ENCODE measurements at places on chromosomes 3 and 15.

- no peak for DNase-seq
Measured at GRCh38 chr3:15153103-15153502, 52.9 kb upstream of the CAPN7 start.

- DNase-seq = no peak
Measured at GRCh38 chr15:47588958-47589357, 128.3 kb upstream of the SEMA6D start.

GRCh38 chr3:55296791-55297190 lies 190.3 kb downstream of the WNT5A start:
- no peak for DNase-seq

DNA sequence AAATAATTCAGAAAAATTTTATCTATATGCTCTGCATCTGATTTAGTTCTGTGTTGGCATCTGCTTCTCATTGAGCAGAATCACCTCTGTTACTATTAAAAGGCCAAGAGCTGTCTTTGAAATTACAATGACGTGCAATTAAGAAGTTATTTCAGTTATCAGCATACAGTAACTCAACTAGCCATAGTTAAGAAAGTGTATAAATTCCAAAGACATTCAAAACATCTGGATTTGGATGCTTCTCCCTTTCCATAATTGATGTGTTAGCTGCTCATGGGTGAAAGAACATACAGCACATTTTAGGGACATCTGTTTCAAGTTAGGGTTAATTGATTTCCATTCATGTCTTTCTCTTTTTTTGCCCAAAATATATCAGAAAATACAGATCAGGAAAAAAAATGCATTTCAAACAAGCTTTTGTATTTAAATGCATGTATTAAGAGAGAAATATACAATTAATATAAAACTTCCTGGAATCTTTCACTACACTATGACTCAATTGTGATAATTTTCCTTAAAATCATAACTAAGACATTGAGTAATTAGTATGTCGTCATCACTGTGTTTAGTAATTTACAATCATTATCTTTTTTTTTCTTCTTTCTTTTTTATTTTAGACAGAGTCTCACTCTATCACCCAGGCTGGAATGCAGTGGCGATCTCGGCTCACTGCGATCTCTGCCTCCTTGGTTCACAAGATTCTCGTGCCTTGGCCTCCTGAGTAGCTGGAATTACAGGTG lies 82.7 kb upstream of the MBNL1 start:
- DNase-seq = no peak

GRCh38 chr3:55490276-55490913 lies 3.3 kb upstream of the WNT5A start:
- no peak for DNase-seq

DNA sequence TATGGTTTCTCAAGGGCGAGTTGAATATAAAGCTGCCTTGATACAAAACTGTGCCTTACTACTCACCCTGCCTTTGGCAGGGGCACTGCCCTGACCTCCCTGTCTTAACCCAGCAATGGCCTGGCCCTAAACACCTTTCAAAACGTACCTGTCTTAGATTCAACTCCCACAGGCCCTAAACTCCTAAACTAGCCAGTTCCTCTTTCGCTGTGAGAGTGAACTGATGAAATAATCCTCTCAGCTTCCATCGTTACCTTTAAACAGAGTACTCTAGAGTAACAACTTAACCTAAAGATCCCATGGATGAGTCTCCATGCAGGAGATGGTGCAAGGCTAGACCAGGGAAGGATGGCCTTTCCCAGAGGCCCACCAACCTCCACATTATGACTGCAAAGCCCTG lies 133.0 kb upstream of the THBS1 start:
- no peak for DNase-seq

- no peak for DNase-seq
Measured at GRCh38 chr3:40088527-40089170, 220.9 kb upstream of the EIF1B start.

- DNase-seq = no peak
Measured at GRCh38 chr3:111594205-111594604, 941 bp downstream of the ZBED2 start.

- peak; percentile 16 for DNase-seq
Measured at GRCh38 chr3:100400419-100400779, 490 bp downstream of the TOMM70 start.

- DNase-seq = no peak
Measured at GRCh38 chr3:120203016-120203415, 82.0 kb downstream of the GPR156 start.

DNA sequence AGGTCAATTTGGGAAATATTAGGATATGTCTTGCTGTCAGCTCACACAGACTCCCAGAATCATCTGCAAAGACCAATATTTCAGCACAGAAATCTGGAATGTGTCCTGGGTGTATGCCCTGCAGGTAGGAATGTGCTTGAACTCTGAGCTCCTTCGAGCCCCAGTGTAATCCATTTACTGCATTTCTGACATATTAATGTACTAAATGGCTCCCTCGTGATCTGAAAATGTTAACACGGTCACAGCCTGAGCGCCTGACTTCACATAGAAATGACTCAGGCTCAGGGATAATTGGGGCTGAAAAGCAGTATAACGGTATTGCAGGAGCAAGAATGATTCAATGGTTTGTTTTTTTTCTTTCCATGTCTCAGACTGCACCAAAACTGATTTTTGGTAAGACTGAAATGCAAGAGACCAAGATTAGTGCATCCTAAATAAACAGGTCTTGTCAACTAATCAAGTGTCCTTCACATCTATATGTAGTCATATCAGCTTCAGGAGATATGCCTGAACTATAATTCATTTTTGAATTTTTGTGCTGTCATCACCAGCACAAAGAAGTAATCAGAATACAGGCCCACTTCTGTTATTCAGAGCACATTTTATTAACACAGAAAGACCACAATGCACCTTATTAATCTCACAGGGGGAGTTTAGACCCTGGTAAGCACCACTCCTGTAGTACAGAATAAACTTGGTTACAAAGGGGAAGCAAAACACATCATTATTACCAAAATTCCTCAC lies 49.8 kb downstream of the DCLK3 start:
- no peak for DNase-seq

GRCh38 chr15:59492389-59493377 lies 54.7 kb downstream of the FAM81A start:
- DNase-seq = peak; percentile 35

DNA sequence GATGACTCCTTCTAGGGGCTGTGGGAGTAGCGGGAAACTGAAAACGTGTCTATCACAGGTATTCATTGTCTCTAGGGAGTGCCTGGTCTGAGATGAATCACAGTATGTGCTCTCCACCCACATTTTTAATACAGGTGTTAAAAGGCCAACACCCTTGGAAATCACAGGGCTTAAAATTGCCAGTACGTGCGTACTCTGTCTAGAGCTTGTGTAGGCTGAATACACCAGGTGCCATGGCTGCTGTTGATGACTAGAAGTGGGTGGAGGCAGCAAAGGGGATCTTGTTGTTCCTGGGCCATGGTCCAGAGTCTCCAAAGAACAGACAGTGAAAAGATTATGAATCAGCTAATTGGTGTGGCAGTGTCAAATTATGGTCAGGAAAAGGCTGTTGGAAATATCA lies 35.1 kb upstream of the P3H2 start:
- DNase-seq = no peak

DNA sequence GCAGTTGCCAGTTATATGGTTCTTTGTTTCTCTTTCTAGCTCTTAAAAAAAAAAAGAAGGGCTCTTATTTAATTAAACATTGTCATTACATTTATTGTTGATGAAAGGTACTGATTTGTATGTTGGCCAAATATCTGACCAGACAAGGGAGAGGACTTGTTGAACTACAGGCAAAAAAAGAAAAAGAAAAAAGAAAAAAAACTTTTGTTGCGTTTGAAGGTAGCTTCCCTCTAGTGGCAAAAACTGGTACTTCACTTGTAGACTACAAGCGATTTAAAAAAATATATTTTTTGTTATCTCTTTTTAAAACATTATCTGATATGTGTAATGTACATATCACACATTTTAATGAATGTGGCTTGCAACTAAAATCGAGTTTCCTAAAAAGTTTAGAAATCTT lies 280.6 kb downstream of the ROBO2 start:
- DNase-seq = no peak

DNA sequence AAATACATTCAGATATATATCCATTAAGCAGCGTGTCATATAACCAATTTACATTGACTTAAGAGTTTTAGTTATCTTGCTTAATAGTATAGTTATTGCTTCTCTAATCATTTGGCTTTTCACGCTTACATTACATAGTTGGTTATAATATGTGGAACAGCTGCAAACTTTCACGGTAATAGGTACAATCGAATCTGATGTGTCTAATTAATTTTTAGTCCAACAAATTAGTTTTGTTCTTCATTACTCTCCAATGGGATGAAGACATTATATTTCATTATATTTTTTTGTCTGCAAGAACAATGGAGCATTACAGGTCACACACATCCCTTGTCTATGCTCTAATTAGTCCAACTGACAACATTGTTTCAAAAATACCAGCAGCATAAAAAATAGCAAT lies 546.3 kb downstream of the ROBO2 start:
- no peak for DNase-seq

GRCh38 chr3:99780749-99781148 lies 36.9 kb upstream of the CMSS1 start:
- no peak for DNase-seq

GRCh38 chr3:12961007-12961696 lies 112.1 kb downstream of the IQSEC1 start:
- DNase-seq = no peak

DNA sequence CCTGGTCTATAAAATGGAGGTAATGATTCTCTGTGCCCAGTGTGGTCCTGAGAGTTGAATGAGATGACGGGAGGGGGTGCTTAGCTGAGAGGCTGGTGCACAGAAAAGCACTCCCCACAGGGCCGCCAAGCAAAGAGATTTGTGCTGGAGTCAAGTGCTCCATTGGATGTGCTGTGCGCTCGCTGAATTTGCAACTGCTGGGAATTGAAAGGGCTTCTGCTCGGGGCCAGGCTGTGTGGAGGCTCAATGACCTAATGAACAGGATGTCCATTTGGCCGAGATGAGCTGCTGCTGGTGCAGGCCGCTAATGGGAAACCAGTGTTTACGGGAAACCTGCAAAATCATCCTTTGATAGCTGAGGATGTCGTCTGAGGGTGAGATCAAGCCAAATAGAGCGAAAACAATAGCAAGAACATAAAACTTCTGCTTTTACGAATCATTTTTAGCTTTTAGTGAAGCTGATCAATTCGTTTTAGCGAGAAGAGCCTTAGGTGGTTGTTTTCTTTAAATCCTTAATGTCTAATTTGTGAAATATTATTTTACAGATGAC lies 211.7 kb downstream of the GABRG3 start:
- no peak for DNase-seq

DNA sequence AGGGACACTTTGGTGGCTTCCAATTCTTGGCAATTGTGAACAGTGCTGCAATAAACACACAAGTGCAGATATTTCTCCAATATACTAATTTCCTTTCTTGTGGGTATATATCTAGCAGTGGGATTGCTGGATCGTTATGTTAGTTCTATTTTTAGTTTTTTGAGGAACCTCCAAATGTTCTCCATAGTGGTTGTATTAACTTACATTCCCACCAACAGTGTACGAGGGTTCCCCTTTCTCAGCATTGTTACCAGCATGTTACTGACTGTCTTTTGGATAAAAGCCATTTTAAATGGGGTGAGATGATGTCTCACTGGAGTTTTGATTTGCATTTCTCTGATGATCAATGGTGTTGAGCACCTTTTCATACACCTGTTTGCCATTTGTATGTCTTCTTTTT lies 92.8 kb downstream of the DAPK2 start:
- no peak for DNase-seq

- DNase-seq = no peak
Measured at GRCh38 chr3:58352626-58353025, 19.9 kb downstream of the PXK start.
